ENCODE measurements at places on chromosomes 13 and 19.

DNA sequence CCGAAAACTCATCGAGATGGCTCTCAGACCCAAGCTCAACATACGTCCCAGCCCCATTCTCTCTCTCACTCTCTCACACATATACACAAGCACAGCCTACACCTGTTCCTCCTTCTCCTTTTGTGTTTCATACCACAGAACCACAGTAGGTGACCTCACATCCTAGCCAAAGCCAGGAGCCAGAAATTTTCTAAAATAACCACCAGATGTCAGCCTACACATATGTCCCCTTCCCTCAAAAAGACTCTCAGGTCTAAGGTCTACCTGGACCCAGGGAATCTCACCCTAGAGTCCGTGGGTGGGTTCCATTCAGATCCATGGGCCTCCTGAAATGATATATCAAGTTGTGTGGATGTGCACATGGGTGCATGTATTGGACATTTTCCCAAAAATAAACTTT, 104.2 kb upstream of the IPO5 start:
- no peak for DNase-seq

DNA sequence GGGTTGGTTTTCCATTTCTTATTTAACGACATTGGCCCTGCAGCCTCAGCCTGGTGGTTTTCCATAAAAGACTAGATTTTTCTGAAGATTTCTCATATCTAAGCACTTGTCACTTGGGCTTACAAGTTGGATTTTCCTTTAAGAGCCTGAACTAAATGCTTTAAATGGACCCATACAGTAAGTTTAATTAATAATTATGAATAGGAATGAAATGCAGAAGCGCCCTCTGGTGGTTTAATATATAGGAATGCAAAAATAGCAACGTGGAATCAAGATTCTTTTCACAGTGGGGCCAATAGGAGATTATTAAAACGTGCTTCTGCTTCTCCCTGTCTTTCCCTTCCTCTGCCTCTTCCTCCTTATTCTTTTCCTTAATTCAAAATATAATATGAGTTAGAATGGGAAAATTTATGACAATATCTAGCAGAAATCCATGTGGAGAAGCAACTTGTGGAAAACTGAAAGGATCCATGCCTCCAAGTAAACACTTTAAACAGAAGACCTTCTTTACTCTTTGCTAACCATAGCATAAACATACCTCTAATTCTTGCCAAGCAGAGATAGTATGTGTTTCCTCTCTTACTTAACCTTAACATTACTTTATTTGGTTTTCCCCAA, 324.0 kb downstream of the GPC5 start:
- DNase-seq = no peak

DNA sequence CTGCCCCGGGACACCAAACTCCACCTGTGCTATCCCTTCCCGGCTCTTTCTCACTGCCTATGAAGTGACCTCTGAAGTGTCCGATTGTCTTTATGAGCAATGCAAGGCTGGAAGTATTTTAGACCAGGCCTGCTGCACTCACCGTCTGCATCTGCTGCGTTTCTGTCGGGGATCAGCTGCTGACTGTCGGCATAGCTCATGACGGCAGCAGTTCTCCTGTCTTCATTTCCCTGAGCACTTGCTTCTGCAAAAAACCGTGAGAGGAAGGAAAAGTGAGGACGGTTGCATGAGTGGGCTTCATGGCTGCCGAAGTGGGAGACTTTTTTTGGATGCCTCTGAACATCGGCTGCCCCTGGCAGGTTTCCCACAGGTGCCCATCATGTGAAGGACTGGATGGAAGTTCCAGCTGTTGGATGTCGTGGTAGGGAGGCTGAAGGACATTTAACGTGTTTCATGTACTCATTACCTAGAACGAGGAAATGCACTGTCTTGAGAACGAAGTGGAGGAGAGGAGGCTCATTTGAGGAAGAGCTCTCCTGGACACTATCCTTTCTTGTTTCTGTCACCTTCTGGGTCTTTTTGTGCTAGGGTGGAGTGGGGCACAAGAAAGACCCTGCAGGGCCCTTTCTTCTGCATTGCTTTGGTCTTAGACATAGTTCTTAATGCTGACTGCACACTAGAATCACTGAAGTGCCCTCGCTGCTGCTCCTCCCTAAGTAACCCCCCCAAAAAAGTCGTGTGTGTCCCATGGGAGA, 94.7 kb downstream of the RNASEH2B start:
- DNase-seq = no peak

- no peak for DNase-seq
Observed at GRCh38 chr19:14916848-14917247, 24.4 kb upstream of the OR7C2 start.

DNA sequence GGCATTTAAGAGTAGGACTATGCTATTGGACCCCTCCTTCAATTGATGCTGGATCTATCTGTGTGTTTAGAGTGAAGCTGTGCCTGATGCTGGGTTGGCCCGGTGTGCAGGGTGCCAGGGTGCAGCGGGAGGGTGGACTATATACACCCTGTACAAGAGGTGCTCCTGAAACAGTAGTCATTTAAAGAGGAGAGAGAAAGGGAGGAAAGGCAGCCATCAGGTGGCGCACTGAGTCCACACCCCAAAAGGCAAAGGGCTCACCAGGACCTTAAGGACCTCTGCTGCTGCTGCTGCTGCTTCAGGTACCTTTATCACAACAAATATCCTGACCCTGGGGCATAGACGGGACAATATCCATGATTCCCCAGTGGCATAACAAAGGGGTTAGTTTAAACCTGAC, 39.4 kb downstream of the ZNF136 start:
- peak; percentile 42 for DNase-seq

DNA sequence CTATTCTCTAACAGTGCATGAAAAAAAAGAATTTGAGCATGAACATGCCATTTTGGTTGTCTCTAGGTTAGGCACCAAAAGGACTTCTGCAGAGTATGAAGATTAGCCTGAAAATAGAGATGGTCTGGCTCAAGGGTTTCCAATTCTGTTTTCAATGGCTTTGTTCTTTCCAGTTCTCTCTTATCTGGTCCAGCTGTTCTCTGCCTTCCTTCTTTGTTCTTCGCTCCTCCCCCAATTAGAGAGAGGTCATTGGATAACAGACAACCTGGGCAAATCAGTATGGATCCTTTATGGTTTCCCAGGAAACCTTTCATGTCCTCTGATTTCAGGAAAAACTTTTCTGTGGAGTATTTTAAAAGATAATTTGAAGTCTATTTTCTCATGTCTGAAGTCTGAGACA, 623.4 kb downstream of the PCDH17 start:
- DNase-seq = no peak

DNA sequence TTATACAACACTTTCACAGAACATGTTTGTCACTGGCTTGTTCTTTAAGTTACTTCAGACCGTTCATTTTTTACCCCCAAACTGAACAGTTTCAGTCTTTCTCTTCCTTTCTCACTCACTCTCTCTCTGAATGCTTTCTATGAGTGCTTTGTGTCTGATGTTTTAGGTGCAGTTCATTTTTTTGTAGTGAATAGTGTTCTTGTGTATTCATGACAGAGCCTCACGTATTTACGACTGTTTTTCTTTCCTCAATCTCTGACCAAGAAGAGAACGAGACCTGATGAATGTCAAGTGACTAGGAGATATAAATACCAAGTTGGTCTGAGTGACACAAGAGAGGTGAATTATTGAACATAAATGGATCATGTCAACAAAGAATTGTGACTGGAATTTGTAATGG, 1525.0 kb upstream of the MIR17HG start:
- no peak for DNase-seq

DNA sequence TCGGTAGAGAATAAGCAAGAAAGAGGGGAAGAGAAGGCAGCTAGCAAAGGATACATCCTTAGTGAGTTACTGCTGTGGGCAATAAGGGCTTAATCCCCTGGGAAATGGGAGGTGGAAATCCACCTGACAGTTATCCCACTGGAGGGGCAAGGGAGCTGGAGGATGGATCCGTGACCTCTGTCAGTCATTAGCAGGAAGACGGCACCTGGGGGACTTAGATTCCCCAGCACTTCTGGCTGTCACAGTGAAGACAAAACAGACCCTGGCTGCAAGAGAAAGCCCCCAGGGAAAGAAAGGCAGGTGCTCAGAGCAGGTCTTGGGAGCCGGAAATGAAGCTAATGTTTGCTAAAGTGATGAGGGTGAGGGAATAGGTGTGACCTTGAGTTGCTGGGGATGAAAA, 70.4 kb upstream of the MRI1 start:
- no peak for DNase-seq

Data from stimulated activated CD8-positive, alpha-beta memory T cell treated with anti-CD3 and anti-CD28 coated beads, Interleukin-7, amount 100 ng/mL, for 4 hours (primary cell).